ENCODE measurements at places on chromosomes 7 and 10.

GRCh38 chr7:115749924-115750323 is 280.6 kb downstream of the TFEC start:
- no peak for DNase-seq

GRCh38 chr10:80278480-80278879 is 11.0 kb downstream of the MAT1A start:
- no peak for DNase-seq

GRCh38 chr10:78504181-78504580 is 470.5 kb downstream of the RPS24 start:
- no peak for DNase-seq

DNA sequence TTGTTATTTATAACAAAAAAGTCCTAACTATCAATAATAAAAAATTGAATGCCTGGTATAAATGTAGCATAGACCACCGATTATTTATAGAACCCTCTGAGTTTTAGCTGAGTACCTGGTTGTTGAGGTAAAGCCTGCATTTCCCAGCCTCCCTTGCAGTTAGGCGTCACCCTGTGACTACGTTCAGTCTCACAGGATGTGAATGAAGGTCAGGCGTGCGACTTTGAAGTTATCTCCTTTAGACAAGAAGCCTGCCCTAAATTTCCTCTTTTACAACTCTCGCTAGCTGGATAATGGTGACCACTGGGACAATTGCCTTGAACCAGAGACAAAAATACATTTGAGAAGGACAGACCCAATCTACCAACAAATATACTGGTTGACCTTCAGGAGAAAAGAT is 67.5 kb upstream of the TES start:
- DNase-seq, result no peak

DNA sequence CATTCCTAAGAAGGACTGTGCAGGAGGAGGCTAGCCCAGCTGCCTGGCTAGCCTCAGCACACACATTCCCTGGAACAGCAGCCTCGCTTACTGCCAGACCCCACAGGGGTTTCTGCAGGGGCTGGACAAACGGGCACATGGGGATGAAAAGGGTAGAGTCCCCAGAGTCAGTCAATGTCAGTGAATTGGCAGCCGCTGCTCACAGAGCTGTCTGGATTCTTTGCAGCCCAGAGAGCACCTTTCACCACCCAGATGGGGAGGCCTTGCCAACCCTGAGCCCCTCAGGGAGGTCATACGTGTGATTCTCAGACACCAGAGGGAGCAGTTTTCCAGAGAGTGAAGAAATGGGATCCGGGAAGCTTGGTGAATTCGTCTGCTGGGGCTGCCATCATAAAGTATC is 143.3 kb downstream of the KCNMA1 start:
- DNase-seq, result no peak

- no peak for DNase-seq
Observed at GRCh38 chr10:113565364-113565763, 12.5 kb downstream of the HABP2 start.

GRCh38 chr10:125060826-125061556 is 99.4 kb downstream of the CTBP2 start:
- no peak for DNase-seq

GRCh38 chr7:17239683-17240521 is 58.5 kb upstream of the AHR start:
- no peak for DNase-seq

DNA sequence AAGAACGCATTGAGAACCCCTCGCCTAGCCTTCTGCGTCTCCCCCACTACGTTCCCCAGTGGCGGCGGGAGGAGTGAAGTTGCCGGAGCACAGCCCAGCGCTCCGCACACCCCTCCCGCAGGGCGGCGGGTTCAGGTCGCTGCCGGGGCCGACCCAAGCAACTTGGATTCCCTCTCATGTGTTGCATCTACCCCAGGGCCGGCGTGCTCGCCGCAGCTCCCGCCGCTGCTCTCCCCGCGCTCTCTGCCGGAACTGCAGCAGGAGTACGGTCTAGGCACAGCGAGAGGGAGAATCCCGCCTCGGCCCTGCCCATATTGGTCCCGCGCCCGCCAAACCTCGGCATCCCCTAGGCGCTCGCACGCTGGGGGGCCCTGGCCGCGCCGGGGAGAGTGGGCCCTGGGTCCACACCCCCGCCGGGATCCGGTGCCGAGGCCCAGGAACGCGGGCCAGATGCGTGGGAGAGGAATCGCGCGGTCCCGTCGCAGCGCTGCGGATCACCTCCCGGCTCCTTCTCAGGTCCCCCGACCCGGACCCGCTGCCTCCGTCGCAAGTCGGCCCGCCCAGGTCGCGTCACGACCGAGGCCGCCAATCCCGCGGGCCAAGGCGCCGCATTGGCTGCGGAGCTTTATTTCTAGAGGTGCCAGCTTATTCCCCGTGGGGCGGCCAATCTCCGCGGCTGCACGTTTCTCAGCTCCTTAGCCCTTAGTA is 648 bp upstream of the TMEM243 start:
- DNase-seq, result peak; percentile 64

DNA sequence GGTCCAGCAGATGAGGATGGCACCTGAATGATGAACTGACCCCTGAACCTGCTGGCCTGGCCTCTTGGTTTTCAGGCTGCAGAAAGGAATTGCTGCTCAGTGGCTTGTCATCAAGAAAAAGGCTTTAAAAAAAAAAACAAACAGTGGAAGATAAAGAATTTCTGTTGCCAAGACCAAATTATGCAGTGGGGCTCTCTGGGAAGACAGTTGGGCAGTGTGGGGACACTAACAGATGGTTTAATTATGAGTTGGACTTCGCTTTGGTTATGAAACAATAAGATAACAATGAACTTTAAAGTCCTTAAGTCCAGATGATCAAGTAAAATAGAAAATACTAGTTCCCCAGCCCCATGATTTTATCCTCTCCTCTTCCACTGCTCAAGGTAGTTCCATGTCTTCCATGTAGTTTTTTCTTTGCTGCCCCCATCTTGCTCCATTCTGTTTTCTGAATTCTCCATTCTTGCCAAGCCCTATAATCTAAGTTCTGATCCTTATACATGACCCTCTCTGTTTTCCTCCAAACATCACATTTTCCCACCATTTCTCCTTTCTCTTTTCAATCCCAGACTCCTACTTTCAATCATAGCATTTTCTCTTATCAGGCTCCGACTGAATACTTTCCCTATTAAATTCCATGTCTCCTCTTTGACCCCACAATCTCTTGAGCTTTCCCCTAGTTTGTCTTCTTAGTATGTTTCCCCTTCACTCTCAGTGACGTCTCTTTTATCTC is 52.6 kb downstream of the ANK3 start:
- no peak for DNase-seq

Measured in right renal cortex interstitium (tissue), 3 donors.